ENCODE measurements at places on chromosomes 11 and 22. TPM values are rescaled to one million over a fixed set of nuclear protein-coding genes. Genes with fewer than 3 reads are reported as not detected.

Gene MAJIN
- polyA plus RNA-seq, result not detected

Gene CYTH4
- 0.12 TPM for polyA plus RNA-seq

Gene PANX1
- polyA plus RNA-seq, result 51.7 TPM

Gene OR56A4
- polyA plus RNA-seq, result not detected

Gene FGF4
- polyA plus RNA-seq, result not detected

DNA sequence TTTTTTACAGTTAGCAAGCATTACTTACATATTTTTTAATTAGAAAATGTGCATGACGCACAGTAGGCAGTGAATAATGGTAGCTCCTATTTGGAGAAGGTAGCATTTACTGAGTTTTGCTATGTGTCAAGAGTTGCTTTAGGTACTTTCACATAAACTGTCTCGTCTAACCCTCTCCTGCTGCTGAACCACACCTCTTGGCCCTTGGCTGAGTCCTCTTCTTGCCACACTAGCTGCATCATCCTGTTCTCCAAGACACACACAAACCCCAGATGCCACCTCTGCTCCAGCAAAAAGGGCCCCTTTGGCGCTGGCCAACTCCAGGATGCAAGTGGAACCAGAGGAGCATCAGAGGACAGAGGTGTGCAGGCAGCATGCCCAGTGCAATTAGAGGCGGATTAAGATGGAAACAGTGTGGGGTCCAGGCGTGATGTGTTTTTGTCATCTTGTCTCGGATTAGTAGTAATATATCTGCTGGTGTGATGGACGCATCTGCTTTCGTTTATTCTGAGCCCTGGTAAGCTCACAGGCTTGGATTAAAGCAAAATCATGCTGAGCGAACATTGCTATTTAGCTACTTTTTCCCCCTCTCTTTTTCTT lies 367.0 kb upstream of the CADM1 start:
- DNase-seq, result no peak

DNA sequence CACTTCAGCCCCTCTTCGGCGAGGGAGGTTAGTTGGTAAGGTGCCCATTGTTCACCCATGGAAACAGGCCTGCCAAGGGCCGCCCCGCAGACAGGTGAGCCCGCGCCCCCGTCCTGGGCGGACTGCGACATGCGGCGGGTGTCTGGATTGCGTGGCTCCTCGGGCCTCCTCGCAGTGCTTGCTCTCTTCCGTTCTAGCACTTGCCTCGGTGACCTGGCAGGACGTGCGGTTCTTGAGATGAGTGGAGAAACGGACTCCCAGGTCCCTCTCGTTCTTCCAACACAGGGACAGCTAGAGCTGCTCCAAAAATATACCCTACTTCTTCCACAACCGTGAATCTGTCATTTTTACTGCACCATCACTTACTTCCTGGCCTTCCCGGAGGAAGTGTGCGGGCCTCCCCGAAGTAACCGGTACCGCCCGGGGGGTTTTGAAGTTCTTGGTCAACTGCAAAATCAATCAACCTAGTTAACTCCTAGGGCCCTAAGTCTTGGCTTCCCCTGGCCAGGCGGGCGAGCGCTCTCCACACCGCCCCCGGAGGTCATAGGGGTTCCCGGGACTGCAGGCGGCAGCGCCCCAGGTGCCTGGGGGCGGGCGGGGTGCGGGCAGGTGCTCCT lies 745 bp upstream of the ZBTB44 start:
- no peak for DNase-seq

DNA sequence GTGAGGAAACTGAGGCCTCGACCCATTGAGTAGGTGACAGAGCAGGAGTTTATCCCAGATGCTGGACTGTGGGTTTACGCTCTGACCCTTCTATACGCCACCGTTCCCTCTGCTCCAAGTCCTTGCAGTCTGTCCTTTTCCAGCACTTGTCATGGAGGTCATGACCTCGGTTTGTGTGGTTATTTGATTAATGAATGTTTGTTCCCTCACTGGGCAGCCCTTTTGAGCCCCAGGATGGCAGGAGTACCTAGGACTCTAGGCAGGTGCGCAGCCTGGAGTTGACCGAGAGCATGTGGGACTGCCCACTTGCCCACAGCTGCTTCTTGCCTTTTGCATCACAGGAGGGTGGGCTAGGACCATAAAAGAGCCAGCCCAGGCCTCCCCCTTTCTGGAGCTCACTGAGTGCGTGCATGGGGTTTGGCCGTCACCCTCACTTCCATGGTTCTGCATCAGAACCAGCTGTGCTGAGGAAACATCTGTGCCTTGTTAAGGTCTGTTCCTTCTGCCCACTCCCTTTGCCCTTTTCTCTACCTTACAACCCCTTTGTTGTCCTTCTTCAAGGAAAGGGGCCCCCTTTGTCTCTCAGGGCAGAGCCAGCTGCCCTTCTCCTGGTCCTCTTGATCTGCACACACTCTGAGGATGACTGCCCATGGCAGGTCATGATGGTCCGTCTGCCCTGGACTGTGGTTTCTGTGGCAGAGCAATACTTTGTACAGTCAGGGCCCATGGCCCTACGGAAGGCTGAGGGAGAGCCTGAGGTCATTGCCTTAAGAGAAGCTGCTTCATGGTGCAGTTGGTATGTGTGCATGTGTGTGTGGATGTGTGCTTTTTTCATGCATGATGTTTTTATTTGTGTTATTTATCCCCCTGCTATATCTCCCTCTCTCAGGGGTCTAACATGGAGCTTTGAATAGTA lies 38.2 kb downstream of the BMAL1 start:
- peak; percentile 27 for DNase-seq

- DNase-seq, result no peak
Observed at GRCh38 chr22:19614536-19614863, 90.3 kb upstream of the CLDN5 start.

DNA sequence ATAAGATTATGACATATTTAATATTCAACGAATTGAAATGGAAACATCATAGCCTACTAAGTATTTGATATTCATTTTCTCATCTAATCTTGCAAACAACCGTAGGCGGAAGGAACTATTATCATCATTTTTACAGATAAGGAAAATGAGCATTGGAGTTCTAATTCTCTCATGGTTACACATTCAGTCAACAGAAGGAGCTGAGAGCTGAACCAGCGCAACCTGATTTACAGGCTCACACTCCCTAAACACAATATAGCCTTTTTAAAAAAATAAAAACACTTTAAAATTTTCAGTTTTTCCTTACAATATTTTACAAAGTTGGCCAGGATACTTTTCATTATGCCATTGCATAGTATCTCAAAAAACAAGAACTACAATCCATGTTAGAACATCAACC lies 74.8 kb downstream of the APOL5 start:
- no peak for DNase-seq

- DNase-seq, result no peak
Observed at GRCh38 chr11:43116071-43116470, 195.7 kb upstream of the API5 start.

DNA sequence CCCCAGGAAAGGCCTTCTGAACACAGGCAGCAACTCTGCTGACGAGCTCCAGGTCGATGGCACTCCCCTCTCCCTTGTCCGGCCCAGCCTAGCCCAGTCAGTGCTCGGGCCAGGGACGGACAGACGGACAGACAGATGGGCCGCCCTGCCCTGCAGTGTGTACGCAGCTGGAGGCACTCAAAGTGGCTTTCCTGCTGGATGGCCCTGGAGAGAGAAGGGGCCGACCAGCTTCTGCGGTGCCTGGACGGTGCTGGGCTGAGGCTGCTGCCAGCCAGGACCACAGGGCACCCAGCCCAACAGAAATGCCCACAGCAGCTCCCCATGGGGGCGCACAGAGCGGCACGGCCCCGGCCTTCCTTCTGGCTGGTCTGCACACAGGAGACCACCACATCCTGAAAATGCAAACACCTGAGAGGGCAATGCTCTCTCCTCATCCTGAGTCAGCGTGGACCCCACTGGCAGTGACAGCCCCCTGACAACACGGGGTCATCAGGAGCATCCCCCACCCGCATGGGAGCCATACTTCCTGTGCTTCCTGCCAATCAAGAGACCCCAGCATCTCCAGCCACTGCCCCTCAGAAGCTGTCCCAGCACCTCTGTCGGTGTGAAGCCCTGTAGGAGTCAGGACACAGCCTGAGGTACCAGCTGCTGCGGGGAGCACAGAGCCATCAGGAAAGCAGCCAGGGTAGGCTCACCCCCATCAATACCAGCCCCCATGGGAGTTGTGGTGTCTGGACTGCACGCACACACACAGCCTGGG lies 692 bp upstream of the MOB2 start:
- DNase-seq, result no peak

- no peak for DNase-seq
Observed at GRCh38 chr11:133957900-133958299, 1.1 kb upstream of the IGSF9B start.

- no peak for DNase-seq
Observed at GRCh38 chr22:42608136-42608822, 6.4 kb downstream of the POLDIP3 start.

DNA sequence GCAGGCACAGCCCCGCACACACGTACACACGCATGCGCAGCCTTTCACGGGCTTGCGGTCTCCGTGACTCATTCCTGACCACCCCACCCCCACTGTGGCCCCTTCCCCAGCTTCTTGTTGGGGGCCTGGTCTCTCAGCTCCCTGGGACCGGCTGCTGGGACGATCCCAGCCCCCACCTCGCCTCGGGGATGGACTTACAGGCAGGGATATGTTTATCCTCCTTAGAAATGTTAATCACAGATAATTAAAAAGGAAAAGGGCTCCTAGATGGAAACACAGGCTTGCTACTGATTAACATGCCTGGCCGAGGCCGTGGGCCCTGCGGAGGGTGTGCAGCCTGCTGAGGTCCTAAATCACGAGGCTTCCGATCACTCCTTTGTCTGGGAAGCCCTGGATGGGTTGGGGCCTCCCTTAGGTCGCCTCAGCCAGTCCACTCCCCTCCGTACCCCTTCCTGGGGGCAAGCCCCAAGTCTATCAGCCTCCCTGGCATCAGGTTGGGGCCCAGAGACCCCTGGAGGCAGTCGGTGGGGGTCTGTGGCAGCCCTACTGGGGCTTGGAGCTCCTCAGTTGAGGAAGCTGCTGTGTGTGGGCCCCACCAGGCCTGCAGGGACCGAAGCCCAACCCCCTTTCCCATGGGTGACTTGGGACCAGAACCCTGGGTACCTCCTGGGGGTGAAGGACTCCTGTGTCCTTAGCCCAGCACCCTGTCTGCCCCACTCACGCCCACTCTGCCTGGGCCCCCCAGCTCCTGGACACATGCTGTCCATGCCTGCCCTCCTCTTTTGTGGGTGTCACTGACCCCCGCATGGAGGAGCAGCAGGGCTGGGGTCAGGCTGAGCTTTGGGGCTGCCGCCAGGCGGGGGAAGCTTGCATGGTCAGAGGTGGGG lies 20.6 kb downstream of the TSPAN4 start:
- DNase-seq, result no peak

- DNase-seq, result no peak
Observed at GRCh38 chr11:61994981-61995380, 27.5 kb upstream of the FTH1 start.

DNA sequence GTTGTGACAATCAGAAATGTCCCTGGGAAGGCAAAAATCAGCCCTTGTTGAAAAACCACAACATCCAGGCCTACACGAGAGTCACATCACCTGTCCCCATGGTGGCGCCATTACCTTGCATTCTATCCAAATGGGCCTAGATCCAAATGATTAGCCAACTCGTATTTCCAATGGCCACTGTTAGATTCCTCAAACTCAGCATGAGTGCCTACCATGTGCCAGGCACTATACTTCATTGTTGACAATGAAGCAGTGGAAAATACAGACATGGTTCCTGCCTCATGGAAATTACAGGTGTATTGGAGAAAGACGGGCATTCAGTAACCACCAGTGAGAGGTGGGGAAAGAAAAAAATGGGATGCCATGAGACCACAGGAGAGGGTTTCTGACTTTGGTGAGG lies 29.8 kb upstream of the CREB3L1 start:
- DNase-seq, result peak; percentile 48

DNA sequence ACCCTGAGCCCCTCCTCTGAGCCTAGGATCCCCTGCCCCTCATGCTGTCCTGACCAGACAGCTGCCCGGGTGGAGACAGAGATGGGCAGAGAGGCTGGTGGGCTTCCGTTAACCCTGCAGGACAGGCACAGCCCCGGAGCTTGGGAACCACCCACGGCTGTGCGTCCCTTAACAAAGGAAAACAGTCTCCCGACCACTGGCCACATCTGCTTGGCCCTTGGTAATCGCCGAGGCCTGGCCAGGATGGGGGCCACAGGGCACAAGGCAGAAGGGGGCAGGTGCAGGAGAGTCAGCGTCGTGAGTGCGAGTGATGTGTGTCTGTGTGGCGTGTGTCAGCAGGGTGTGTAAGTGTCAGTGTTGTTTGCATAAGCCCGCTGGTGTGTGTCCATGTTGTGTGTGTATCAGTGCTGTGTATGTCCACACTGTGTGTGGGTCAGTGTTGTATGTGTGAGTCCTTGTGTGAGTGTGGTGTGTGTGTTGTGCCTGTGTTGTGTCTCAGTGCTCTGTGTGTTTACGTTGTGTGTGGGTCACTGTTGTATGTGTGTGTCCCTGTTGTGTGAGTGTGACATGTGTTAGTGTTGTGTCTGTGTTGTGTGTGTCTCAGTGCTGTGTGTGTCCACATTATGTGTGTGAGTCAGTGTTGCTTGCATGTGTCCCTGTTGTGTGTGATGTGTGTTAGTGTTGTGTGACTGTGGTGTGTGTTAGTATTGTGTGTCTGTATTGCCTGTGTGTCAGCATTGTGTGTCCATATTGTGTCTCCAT lies 369.5 kb downstream of the BRD1 start:
- no peak for DNase-seq

GRCh38 chr11:36034551-36035331 lies 90.9 kb downstream of the LDLRAD3 start:
- DNase-seq, result peak; percentile 81

DNA sequence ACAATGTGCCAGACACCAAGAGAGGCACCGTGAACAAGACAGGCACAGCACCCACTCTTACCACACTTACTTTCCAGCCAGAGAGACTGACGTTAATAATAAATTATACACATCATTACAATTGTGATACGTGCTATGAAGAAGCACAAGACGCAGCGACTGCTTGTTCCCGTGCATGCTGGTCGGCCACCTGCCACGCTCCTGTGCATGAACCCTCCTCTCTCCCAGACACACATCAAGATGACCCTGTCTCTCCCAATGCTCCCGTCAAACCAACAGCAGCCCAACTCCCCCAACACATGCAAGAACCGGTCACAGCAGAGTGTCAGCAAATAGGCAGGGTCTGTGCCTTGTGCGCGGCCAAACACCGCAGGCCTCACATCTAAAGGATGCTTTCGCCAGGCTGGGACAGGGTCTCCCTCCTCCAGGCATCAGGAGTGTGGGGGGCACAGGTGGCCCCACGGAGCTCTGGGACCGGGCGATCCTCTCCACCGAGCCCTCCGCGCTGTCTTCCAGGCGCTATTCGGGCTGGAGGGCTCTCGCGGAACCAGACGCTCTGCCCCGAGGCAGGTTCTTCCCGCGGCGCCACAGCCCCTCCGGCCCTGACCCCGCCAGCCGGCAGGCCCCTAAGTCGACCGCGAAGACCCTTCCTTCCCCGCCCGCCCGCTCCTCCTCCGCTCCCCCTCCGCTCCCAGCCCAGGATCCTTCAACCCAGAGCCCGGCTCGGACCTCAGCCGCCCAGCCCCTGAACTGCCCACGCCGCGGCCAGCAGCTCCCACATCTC lies 533 bp downstream of the SERGEF start:
- peak; percentile 24 for DNase-seq

DNA sequence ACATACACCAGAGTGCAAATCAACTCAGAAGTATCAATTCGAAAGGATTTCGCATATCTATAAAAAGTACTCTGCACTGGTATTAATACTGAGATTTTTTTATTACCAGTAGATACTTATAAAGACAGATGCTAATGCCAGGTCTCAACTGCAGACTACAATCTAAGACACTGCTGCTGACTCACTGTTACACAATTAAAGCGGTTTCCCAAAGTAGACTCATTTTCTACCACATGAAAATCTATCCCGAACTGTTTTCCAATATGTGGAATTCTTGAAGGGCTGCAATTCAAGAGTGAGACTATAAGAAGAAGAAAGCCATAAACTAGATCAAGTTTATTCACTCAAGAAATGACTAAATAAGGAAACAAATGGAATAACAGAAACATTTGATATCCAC lies 57.2 kb upstream of the ARHGAP32 start:
- DNase-seq, result peak; percentile 96

Measured in fibroblast of lung (primary cell).